ENCODE measurements at places on chromosomes 13 and 19.
A peak's percentile ranks its signal among the peaks of the same experiment; 100 is the strongest.

GRCh38 chr13:25846222-25846984, 205.4 kb downstream of the SHISA2 start:
- DNase-seq = no peak

DNA sequence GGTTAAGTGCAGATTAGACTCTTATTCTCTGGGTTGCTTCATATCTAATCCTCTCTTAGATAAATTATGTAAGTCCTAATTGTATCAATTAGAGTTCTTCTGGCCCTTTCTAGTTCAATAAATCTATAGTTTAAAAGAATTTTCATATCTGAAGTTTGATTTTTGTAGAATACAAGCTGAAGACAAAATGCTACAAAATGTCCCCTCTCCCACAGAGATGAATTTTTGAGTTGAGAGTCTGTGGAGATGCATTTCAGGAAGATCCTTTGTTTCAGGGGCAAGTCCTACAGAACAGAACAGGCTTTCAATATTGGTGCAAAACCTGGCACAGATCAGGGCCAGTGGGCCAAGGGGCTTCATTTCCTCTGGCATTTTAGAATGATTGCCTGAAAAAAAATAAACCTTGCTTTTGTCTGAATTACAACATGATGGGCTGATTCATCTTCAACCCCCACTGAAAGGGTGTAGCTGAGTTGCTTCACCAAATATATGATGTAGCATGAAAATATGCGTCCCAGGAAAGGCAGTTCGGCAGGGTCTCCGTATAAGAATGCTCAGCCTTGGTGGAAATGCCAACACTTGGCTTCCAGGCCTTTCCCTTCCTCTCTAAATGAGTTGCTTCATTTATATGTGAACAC, 6.4 kb upstream of the IPO5 start:
- DNase-seq = peak; percentile 12

GRCh38 chr13:104980586-104980985, 1554.9 kb downstream of the EFNB2 start:
- DNase-seq = no peak

- no peak for DNase-seq
These were observed 22.9 kb downstream of the COMP start for GRCh38 chr19:18768046-18768771.

GRCh38 chr13:97403893-97404750, 29.8 kb upstream of the RAP2A start:
- no peak for DNase-seq

GRCh38 chr19:16262618-16263017, 62.0 kb upstream of the KLF2 start:
- DNase-seq = no peak

GRCh38 chr13:32176696-32177095, 138.5 kb downstream of the ZAR1L start:
- DNase-seq = no peak

DNA sequence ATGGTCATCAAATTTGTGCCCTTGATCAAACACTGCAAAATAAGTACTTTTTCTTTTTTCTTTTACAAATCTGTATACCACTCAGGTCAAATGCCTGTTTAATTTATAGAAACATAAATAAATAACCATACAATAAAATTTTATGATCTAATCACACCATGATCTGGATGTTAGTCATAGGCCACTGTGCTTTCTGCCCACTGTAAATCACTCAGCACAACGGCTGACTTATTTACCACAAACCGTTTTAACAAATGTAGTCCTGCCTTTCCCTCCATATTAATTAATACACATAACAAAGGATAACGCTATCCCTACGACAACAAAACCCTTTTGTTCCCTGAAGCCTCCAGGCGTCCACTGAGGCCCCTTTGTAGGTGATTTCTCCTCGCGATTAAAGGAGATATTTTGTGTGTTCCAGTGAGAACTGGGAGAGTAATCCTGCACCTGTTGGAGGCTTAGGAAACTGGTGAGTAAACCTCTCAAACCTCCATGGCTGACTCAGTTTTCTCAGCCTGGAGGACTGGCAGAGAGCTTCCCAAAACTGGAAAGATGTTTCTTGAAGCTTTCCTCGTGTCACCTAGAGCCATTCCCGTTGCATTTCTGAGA, 477.1 kb upstream of the SGCG start:
- DNase-seq = no peak
